PC-9 (cell line): ENCODE measurements at places on chromosomes 3 and 15. TPM values are rescaled to one million over a fixed set of nuclear protein-coding genes. Genes with fewer than 3 reads are reported as not detected.
A peak's percentile ranks its signal among the peaks of the same experiment; 100 is the strongest.

CYP1A2 gene
- total RNA-seq: not detected in 2 replicates

DNA sequence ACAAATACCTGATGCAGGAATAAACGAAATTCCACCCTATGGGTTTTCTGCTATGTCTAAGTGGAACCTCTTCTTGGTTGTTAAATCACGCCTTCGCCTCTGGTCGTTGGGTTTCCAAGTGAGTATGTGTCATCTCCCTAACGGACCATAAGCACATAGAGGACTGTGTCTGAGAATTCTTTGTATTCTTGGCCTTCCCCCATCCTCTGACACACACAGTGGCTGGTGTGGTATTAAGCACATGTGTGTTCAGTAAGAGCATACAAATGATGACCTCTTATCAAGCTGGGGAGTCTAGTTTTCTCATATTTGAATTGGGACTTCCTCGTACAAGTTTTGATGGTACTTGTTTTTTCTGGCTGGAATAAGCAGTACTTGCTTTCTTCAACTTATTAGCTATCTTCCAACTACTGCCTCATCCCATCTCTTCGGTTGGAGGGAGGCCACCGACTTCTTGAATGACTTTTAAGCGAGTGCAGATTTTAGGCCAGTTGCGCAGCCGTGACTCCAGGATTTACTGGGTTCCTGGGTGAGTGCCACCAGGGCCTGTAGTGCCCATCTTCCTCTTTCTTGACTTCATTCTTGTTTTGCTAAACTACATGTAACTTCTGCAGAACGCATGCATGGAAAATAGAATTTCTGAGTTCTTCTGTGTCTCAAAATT lies 240.2 kb downstream of the ADAMTS17 start:
- no peak for DNase-seq

DNA sequence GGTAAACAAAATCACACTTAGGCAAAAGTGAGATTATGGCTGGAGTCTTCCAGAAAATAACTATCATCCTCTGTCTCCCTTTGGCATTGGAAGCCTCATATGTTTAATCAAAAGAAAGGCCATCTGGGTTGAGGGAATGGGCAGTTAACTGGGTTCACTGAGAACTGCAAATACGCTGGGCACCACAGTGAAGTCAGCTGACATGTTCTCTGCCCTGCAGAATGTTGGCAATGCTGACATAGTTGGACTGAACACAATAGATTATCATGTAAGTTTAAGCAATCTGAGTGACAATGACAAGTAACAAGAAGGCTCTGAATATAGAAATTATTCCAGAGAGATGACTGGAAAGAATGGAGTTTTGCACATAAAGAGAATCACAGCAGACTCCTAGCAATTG lies 43.8 kb upstream of the SLC25A26 start:
- DNase-seq: no peak

DNA sequence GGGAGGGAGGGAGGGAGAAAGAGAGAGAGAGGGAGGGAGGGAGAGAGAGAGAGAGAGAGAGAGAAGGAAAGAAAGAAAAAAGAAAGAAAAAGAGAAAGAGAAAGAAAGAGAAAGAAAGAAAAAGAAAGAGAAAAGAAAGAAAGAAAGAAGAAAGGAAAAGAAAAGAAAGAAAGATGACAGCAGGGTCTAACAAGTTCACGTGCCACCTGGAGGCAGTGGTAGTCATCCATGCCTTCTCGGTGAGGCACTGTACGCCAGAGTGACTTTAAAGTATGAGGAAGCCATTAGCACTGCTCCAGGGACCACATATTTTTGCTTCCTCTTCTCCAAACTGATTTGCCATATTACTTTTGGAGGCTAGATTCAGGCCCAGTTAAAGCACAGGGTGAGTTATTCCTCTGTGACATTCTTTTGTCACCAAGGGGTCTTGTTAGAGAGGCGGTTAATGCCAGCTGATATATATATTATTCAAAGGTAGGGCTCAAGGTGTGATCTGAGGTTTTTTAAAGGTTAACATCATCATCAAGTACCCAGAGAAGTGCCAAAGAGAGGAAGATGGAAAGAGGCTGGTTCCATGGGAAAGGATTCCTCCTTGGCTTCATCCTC lies at the start of gene HTR3D:
Gene HTR3D (plus strand): TSS at position 556 of the 606 bp plus-strand sequence. CDS start 0 bp downstream, at position 556.
- peak; percentile 83 for DNase-seq

DNA sequence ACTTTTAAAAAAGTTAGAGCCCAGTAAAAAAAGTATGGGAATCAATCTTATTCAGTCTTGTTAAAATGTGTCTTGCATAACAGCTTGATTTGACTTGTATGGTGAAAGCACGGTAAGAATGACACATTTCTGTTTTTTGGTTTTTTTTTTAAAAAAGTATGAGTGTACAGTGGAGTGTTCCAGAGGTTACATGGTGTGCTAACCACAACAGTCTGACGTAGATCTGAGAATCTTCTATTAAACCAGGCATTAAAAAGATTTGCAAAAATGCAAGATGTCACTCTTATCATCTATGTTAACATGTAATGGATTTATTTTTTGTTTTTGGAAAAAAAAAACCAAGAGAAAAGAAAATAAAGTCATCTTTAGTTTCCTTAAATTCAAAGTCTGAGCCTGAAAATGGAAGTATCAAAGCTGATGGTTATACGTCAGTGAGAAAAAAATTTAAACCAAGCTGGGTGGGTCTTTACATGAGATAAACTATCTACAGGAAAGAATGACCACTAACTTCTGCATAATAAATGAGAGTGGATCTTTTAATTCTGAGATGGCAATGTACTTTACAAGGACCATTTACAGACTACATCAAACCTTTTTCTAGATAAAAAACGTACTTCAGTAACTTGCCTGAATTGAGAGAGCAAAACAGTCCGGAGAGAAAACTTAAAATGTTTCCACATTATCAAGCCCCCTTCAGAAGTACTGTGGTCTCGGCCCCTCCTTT lies 1.6 kb downstream of the GABPB1 start:
- peak; percentile 72 for DNase-seq

DNA sequence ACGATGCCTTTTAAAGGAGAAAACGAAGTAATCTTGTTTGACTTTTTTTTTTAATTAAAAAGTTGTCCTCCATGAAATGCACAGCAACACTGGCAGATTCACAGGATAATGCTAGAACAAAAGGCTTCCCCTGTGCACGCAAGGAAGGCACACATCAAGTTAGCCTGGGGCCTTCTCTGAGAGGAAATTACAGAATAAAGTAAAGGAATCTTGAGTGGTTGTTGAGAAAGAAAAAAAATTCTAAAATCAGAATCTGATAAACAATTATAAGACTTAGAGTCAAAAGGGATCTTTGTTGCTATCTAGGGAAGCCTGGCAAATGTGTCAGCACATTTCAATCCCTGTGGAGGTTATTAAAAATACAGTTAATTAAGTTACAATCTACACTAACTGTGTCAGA lies 946.0 kb downstream of the IGSF11 start:
- DNase-seq: no peak

GRCh38 chr15:74381190-74381453 lies 13.7 kb upstream of the CYP11A1 start:
- DNase-seq: no peak

DNA sequence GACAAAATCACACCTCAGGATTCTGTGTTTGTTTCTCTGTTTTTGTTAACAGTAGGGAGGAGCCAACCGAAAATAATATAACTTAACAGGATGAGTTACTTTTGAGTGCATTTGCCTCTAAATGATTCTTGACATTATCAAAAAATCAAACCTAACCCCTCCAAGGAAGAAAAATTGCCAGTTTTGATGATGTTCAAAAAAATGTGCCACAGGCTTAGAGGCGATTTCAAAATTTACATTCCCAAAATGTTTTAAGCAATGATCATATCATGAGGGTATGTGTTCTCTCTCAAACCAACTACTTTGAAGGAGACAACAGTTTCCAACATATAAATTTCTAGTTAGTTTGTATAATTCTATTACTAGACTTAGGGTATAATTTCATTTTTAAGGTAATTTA lies 6.7 kb downstream of the VGLL3 start:
- no peak for DNase-seq

GRCh38 chr3:114872050-114872449 lies 275.0 kb downstream of the ZBTB20 start:
- no peak for DNase-seq
